ENCODE measurements at places on chromosomes 5 and 9.

GRCh38 chr5:6755941-6756340 is 42.7 kb downstream of the TENT4A start:
- DNase-seq = no peak

DNA sequence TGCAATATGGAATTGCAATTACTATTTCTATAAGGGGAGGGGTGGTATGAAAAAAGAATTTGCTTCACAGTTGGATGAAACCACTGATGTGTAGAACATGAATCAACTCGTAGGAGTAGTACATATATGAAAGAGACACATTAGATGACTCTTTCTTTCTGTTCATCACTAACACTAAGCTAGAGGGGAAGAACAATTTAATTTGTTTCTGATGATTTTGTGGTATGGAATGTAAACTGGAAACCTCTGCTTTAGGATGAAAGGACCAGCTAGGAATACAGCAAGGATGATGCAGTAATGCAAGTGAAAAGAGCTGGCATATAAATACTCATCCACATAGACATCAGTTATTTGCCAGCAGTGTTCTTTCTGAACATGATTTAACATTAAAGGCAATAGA is 113.4 kb downstream of the PAPPA start:
- no peak for DNase-seq

DNA sequence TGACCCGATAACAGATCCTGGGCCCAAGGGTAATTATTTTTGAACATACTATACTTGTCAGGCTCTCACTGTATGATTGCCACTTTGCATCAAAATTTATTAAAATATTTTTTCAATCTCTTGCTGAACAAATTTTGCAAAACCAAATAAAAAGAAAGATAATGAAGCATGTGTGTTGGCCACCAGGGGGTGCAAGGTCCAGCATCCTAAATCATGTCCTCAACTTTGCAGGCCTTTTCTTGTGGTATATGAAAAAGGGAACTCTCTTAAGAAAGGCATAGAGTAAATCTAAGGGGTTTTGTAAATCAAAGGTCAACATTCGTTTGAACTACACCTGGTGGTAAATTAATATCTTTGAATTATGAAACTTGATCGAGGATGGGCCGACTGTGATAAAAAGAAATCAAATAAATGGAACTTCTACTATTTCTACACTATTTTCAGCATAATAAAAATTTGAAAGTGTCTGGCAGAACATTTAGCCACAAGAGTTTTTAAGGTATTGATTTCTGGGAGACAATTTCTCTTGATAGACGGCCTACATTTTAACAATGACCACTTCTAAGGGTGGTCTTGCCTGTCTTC is 676.5 kb downstream of the DMRTA1 start:
- peak; percentile 76 for DNase-seq

- DNase-seq = peak; percentile 94
Measured at GRCh38 chr9:38096238-38096805, 27.3 kb upstream of the SHB start.

GRCh38 chr9:127058645-127059021 is 63.8 kb downstream of the ANGPTL2 start:
- no peak for DNase-seq

GRCh38 chr9:127541865-127542264 is 70.2 kb upstream of the STXBP1 start:
- no peak for DNase-seq

Measured in NCI-H446 (cell line).